Ammon's horn (tissue), 1 donor: ENCODE measurements at places on chromosomes 5 and 9.

DNA sequence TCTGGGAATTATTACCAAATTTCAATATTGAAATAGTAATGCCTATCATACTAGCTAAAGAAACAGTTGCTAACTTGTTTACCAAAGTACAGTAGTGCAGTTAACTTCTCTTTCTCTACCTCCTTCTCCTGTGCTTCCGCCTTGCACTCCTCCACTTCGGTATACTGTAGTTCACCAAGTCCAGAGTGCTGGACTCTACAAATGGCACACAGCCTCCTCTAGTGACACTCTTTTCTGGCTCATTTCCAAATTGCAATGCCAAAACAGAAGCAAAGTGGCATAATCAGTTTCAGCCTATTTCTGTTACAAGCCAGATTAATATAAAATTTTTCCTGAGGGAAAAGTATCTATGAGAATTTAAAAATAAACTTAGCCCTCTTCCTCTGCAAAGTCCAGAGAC lies 86.0 kb upstream of the RASGRF2 start:
- peak; percentile 28 for DNase-seq

DNA sequence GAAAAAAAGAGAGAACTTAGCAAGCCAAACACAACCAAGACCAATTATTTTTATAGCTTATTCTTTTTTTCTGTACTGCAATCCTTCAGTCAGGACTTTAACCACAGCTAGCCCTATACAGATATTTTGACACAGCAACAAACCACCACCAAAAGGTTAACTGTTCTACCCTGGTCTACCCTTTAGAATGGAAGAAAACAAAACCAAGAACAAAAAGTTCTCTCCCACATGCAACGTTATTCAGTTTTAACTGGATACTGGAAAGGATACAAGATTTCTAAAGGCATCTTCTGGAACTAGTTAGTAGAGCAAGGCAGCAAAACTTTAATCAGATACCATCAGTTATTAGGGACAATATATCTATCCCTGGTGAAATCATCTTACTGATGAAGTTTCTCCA lies 32.6 kb downstream of the ECPAS start:
- DNase-seq = no peak

DNA sequence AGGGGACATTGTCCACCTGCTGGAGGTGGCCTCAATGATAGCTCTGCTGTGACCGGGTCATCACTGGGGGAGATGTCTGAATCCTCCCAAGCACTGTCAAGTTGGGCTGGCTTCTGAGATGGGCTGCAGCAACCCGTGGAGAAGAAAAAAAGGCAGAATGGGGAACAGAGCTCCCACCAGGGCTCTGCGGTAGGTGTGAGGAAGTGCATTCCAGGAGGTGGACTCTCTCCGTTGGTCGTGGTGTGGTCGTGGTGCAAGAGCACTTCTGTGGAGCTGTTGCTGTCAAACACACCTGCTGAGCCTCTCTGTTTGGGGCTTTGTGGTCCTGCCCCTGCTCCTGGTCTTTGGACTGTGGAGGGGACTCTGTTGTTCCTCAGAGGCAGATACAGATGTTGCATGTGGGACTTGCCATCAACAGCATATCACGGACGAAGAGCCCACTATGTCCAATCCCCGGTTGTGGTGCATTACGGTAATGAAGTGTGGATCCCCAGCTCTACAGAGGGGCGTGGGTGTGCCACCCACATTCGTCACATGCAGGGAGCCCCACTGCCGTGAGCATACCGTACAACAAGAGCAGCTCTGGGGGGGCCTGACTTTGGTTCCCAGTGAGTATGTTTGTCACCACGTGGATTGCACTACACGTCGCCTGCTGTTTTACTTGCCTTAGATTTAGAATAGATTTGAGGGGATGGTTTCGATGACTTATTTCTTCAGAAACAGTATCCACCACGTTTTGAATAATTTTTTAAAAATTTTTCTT lies 36.0 kb upstream of the PITX1 start:
- DNase-seq = no peak

DNA sequence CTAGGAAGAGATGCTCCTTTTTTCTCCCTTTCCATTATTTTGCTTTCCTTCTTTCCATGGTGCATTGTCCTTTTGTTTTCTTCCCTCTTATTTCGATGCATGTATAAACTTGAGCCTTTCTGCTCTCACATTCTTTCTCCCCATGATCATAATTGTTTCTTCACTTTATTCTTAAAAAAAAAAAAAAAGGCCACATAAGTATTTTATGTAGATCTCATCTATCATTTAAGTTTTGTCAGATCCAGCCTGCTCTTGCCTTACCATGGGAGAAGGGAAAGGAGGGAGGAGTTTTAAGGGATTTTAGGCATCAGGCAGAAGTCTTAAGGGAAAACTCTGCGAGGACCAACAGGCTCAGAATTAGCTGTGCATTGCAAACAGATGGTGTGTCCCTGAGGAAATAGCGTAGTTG lies 11.1 kb downstream of the TGFBR1 start:
- DNase-seq = no peak

- no peak for DNase-seq
Observed at GRCh38 chr5:75018805-75019587, 33.4 kb downstream of the GCNT4 start.

DNA sequence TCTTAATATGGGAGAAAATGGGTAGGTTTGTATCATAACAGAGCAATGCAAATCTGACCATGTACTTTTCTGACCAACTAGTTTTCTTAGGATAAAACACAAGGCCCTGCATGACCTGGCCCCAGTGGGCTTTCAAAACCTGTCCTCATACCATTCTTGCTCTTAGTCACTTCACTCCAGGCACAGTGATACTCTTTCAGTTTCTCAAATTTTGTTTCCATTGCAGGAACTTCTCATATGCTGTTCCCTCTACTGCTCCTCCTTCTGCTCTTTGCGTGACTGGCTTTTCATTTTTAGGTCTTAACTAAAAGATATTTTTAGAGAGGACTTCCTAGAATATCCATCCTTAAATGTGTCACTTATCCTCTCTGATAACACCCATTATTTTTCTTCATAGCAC lies 112.4 kb downstream of the INIP start:
- DNase-seq = no peak

GRCh38 chr9:131695836-131696460 lies 43.9 kb downstream of the RAPGEF1 start:
- DNase-seq = no peak

DNA sequence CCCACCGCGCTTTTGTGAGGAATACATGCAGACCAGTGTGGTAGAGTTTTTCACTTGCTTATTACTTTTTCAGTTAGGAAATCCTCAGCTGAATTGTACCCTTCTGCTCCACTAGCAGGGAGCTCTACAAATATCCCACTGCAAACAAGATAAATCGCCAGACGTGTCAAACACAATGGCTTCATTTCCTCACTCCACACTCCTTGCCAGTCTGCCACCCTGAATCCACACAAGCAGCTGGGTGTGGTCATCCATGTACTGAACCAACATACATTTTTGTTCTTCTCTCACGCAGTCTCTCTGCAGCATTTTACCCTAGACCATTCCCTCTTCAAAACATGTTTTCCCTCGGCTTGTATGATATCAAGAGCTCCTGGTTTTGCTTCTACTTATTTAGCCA lies 3.7 kb upstream of the ROR2 start:
- DNase-seq = no peak

GRCh38 chr9:135255841-135256580 lies 168.5 kb downstream of the OLFM1 start:
- DNase-seq = no peak

GRCh38 chr9:69578026-69578425 lies 94.1 kb downstream of the APBA1 start:
- DNase-seq = peak; percentile 39

DNA sequence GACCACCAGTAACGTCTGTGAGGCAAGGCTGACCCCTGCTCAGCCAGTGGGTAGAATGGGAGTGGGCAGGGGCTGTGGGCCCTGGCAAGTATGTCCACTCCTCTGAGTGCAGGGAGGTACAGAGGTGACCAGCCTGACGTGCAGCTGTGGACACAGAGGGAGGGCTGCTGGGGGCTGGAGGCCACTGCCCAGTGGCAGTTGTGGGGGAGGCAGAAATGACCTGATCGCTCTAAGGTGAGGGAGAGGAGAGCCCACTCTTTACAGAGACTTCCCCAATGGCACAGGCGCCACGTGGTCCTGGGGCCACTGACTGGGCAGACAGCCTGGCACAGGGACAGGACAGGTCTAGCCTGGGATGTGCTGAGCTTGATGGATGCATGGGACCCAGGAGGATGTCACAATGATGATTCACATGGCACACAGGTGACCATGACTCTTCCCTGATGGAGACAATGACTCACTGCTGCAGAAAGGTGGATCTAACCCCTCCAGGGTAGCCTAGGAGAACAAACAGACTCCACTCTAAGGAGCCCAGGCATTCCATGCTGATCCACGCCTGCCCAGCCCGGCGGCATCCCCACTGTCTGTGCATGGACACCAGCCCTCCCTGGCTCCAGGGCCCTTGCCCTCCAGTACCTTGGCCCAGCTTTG lies 7.7 kb downstream of the LPCAT1 start:
- DNase-seq = no peak

- no peak for DNase-seq
Observed at GRCh38 chr5:174195517-174195916, 150.0 kb downstream of the NSG2 start.

DNA sequence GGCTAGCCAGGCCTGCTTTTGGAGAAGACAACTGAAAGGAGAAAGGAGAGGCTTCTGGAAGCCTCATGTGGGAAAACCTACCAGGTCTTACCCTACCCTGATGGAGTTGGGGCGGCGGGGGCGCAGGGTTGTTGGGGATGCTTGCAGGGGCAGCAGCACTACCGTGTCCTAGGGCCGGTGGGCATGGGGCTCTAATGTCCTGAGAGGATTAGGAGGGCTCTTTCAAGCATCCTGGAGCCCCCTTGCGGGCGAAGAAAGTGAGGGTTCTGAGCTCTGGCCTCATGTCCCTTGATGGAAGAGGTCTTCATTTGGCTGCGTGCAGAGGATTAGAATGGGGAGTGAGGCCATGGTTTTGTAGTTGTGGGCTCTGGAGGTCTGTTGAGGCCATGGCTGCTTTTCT lies 86.9 kb upstream of the PITX1 start:
- DNase-seq = no peak

GRCh38 chr5:82636591-82636990 lies 358.4 kb upstream of the RPS23 start:
- no peak for DNase-seq

GRCh38 chr9:35726931-35727330 lies 5.1 kb downstream of the TLN1 start:
- DNase-seq = peak; percentile 69

- peak; percentile 70 for DNase-seq
Observed at GRCh38 chr9:893843-894420, 52.4 kb downstream of the DMRT1 start.

GRCh38 chr5:122668552-122668951 lies 106.3 kb upstream of the SNX2 start:
- no peak for DNase-seq
